ENCODE measurements at places on chromosomes 6 and 20.

GRCh38 chr6:156639009-156639721, 138.0 kb upstream of the ARID1B start:
- DNase-seq: no peak

DNA sequence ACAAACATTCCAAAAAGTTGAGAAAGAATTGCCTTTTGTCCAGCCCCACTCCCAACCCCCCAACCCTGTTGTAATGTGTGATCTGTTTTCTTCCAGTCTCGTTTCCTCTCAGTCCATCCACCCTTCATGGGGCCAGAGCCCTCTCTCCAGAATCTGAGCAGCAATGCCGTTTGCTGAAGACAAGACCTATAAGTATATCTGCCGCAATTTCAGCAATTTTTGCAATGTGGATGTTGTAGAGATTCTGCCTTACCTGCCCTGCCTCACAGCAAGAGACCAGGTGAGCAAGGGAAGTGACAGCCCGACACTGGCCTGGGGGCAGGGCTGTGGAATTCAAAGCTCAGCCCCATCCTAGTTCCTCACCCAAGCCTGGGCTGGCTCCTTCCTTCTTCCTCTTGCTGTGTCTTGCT, 7.8 kb downstream of the MAVS start:
- DNase-seq: no peak

GRCh38 chr6:161228921-161229591, 44.8 kb downstream of the AGPAT4 start:
- DNase-seq: no peak

DNA sequence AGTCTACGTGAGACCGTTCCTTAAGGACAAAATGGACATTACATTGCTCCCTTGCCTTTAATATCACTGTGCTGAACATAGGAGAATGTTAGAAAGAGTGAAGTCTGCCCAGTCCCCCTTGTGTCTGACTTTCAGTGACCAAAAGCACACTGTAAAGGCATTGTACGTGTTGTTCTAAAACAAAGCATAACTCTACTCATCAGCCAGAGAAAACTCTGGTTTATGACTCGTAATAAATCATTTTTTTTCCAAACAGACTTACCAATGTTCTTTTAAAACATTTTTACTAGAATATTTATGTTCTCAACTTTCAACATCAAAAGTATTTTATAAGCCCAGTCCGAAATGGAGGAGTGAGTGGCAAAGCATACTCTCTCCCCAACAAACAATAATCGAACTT, 262.5 kb downstream of the GJA1 start:
- DNase-seq: no peak

GRCh38 chr20:11539450-11539849, 378.2 kb upstream of the BTBD3 start:
- no peak for DNase-seq

Data from activated CD8-positive, alpha-beta memory T cell treated with anti-CD3 and anti-CD28 coated beads, Interleukin-2, amount 50 U/mL, for 4 hours (primary cell).